ENCODE measurements at places on chromosomes 16 and 17.

DNA sequence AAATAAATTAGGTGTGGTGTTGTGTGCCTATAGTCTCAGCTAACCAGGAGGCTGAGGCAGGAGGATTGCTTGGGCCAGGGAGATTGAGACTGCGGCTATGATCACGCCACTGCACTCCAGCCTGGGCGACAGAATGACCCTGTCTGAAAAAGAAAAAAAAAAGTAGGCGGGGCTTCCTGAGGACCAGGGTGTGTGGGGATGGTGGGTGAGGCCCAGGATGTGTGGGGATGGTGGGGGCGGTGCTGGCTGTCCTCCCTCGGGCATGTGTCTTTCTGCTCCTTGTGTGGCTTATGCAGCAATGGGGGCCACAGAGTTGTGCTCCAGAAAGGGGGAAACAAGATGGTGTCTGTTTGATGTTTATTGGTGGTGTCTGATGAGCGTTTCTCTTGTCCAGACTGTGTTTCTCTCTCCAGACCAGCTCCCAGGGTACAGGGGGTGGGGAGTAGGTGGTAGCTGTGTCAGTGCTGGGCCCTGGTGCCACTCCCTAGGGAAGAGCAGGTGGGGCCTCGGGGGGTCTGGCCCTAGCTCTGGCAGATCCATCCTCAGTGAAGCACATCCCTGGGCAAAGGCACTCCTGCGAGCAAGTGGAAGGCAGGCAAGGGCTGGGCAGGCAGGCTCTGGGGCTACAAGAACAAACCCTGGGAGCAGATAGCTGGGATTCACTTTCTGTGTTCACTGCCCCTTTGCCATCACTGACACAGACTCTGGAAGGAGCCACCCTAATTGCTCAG lies 2.3 kb downstream of the LCAT start:
- DNase-seq, result no peak

DNA sequence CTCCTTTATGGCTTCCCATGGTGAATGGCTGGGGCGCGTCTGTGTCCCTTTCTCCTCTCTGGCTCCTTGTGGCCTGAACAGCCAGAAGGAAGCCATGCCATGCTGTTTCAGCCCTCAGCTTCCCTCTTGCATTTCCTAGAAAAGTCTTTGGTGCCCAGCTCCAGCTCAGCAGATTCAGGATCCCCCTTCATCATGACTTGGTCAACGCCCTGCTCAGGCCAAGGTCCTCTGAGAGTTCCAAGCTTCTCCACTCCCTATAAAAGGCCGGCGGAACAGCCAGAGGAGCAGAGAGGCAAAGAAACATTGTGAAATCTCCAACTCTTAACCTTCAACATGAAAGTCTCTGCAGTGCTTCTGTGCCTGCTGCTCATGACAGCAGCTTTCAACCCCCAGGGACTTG lies at the start of gene CCL13:
Gene CCL13, plus strand, starts transcription at position 287 of the 400 bp plus-strand sequence. Its CDS starts 47 bp downstream, at position 334.
- DNase-seq, result no peak

DNA sequence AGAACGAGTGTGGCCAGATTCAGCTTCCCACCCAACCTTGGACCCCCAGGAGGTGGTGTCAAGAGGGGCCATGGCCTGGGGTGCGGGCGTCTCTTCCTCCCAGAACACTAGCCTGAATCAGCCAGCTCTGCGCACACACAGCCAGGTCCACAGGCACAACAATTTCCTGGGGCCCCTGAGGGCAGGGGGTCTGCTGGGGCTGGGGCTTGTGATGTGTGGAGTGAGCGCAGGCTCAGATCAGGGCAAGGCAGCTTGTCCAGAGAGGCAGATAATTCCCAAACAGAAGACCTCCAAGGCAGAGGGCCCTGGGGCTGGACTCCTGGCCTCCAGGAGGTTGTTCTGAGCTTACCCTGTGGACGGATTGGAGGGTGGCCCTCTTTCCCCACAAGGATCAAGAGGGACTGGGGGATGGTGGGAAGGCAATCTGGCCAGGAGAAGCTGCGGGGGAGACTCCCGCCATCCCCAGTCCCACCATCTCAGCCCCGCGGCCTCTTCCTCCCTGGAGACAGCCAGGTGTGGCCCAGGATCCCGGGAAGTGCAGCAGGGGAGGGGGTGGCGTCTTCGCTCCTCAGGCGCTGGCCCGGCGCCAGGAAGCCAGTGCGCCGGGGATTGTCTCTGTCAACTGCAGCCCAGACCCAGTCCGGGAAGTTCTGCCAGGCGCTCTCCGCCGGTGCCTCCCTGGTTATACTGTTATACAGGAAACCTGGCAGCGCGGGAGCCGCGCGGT lies 52.0 kb upstream of the AMZ2 start:
- DNase-seq, result no peak

GRCh38 chr16:79213214-79213613 lies 387.3 kb downstream of the MAF start:
- DNase-seq, result no peak

DNA sequence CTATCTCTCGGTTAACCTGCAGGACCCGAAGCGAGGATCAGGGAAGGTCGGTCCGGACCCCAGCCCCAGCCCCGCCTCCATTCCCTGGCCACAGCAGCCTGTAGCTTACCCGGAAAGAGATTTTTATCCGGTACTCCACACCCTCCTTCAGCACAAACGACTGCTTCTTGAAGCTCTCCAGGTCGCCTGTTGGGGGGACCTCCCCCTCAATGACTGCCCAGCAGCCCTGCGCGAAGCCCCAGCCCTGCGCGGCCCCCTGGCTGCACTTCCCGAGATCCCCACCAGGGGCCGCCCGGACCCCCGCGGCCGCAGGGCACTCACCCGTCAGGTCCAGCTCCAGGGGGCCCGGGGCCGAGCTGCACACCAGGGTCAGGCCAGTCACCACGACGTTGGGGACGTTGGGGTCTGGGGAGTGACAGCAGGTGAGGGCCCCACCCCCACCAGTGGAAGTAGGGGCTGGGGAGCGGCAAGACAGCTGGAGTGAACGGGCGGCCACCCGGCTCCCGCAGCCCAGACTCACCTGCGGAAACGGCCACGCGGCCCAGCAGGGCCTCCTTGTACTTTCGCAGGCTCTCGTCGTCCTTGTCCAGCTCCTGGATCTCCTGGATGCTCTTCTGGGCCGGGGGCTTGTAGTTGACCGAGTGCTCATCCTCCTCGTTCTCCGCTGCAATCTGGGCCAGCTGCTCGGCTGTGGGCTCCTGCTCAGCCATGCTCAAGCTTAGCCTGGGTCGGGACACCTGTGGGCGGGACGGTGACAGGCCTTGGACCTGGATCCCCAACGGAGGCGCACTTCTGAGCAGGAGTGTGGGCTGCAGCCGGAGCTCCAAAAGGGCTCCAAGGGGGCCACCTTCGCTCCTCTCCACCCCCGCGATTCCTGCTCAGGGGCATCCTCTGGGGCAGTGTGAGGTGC lies 1.7 kb downstream of the ARHGDIA start:
- DNase-seq, result no peak

DNA sequence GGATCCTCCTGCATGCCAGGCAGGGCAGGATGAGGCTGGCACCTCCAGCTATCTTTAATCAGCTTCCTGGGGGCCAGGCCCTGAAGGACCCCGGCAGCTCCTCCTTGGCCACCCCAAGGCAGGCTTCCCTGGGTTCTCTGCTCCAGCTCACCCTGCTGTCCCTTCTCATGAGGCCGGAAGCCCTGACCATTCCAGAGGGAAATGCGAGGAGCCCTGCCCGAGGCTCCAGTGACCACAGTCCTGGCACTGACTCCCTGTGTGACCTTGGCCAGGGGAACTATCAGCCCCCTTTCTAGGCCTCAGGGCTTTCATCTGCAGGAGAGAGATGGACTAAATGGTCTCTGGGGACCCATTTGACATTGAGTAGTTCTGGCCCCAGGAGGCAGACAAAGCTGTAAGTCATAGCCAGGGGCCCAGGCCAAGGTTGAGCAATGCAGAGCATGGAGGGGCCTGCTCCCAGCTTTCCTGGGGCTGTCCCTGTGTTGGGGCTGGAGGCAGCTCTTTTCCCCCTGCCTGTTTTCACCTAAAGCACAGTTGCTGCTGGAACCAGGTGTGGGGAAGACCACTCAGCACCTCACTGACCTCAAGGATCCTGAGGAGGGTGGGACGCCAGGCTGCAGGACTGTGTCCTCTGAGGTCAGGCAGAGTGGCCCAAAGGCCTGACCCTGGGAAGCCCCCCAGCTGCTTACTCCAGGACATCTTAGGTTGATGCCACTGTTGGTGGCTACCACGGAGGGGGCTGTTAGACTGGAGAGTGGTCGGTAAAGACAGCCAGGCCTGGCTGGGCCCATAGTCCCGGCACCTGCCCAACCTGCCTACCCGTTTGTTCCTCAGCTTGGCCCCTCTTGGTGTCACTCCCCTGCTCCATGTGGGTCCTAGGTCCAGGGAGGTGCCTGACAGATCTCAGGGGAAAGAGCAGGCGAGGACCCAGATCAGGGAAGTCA lies 8.1 kb downstream of the KCNH6 start:
- no peak for DNase-seq

DNA sequence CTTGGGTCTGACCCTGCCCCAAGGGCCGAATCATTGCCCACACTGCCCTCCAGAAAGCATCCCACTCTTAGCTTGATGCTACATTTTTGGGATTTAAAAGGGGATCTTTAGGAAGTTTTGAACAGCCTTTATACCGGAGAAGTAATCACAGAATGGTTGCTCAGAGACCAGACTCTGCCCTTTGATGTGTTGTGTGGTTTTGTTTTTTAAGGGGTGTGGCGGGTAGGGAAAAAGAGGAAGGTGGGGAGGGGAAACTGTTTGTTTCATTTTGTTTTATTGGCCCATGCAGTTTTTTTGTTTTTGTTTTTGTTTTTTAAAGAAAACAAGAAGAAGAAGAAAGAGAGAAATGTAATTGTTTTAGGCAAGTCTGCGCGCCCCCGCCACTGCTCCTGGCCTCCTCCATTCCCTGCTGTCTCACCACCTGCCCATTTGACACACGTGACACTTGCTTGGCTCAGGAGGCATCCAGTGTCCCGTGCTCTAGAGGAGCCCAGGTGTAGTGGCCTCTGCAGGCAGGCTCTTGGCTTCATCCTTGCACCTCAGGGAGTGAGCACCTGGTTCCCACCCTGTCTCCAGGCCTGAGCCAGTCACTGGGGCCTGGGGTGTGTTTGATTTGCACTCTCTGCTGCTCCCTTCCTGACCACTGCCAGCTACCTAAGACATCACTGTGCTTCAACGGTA lies 35.7 kb downstream of the GNAO1 start:
- DNase-seq, result no peak

- DNase-seq, result no peak
Observed at GRCh38 chr16:71185347-71185746, 45.2 kb downstream of the HYDIN start.

DNA sequence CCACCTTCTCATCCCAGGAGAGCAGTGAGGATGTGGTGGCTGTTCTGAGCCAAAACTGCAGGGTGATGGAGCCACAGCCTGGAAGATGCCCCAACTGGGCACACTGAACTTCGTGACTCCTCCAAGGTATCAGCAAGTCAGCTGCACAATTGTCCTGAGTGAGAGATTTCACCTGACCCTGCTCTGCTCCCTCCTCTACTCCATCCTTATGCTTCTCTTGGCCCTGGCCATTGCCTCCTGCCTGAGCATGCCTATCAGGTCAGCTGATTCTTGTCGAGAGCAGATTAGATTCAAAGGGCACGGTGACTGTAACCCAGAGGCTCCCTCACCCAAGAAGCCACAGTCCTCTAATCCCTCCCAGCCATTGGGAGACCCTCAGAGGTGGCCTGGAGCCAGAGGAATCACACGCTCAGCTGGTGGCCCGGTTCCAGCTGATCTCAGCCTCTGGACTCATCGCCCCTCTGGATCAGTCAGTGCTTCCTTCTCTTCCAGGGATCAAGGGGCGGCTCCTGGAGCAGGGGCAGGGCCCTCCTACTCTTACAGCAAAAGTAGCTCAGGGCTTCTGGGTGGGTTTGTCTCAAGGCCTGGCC lies 7.0 kb upstream of the CYB561 start:
- DNase-seq, result no peak

- no peak for DNase-seq
Observed at GRCh38 chr17:19613979-19614378, 34.6 kb upstream of the ALDH3A2 start.

- DNase-seq, result no peak
Observed at GRCh38 chr16:67192781-67193361, 916 bp downstream of the E2F4 start.

DNA sequence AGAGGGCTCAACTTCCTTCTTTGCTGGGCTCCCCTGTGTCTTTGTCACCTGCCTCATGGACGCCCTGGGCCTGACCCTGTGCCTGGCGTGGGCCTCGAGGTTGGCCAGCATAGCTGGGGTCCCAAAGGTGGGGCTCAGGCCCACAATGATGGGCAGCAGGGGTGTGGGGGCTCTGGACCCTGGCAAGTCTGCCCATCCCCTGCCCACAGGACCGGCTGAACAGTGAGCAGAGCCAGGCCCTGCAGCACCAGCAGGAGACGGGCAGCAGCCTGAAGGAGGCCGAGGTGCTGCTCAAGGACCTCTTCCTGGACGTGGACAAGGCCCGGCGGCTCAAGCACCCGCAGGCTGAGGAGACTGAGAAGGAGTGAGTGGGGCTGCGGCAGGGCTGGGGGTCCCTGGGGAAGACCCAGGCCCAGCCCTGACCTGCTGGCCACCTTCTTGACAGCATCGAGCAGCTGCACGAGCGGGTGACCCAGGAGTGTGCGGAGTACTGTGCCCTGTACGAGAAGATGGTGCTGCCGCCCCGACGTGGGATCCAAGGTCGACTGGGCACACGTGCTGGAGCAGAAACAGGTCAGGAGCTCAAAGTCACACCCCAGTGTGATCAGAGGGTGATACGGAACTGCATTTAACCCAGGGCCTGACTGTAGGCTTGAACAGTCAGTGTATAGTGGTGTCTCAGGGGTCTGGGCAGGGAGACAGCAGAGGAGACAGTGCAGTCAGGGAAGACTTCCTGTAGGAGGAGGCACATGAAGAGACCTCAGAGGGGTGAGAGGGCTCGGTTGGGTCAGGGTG lies 3.8 kb downstream of the EVPLL start:
- DNase-seq, result no peak

GRCh38 chr17:39063681-39064069 lies 87.8 kb downstream of the PLXDC1 start:
- no peak for DNase-seq

GRCh38 chr17:49290690-49291359 lies 60.2 kb upstream of the PHOSPHO1 start:
- DNase-seq, result peak; percentile 15

GRCh38 chr16:28977703-28978662 lies 3.4 kb downstream of the SPNS1 start:
- DNase-seq, result no peak

DNA sequence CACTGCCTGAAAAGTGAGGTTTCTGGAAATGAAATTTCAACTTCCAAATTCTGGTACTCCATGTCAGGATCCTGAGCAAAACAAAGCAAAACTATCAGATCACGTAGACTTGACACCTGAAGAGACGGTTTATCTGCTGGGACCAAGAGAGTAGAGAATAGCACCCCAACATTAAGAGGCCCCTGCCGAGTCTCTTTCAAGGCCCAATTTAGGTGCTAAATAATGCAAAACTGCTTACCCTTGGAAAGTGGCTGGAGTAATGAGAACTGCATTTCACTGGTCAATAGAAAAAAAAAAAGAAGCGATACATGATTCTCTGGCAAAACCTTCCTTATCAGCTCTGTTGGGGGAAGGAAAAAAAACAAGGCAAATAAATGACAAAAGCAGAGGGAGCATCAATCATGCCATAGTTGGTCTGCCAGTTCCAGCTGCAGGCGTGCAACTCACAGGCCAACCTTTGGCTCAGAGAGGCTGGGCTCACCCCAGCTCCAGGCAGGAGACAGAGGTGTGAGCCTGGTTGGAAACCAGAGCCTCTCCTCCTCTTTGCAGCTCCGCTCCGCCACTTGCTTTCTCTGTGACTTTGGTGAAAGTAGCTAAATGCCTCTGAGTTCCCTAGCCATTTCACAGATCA lies 595.2 kb downstream of the TOX3 start:
- no peak for DNase-seq
